ENCODE measurements at places on chromosomes 7 and 10.

DNA sequence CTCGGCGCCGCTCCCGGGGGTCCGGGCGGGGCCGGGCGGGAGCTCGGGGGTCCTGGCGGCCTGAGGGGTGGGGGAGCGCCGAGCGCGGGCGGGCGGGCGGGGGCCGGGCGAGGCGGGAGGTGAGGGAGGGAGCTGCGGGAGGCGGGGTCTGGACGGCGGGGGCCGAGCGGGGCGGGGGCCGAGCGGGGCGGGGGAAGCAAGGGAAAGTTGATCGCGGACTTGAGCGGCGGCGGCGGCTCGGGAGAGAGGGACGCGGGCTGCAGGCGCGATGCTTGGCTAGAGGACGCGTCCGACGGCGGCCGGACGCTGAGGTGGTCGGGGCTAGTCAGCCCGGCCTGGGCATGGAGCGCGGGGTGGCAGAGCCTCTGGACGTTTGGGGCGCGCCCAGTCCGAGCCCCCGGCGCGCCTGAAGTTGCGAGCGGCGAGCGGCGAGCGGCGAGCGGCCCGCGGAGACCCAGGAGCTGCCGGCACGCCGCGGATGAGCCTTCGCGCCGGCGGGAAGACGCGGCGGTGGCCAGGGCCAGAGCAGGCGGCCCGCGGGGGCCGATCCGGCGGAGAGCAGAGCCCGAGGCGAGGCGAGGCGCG lies at the start of gene CDH23:
TSS of gene CDH23 (plus strand) at position 210 of the 585 bp plus-strand sequence. CDS start 42,912 bp downstream, outside the sequence.
- DNase-seq: no peak

GRCh38 chr7:80147543-80148391 lies 13.1 kb downstream of the GNAI1 start:
- no peak for DNase-seq

GRCh38 chr7:80387634-80388193 lies 124.2 kb downstream of the GNAT3 start:
- DNase-seq: no peak

GRCh38 chr7:127892488-127893314 lies 138.5 kb downstream of the LRRC4 start:
- DNase-seq: no peak

DNA sequence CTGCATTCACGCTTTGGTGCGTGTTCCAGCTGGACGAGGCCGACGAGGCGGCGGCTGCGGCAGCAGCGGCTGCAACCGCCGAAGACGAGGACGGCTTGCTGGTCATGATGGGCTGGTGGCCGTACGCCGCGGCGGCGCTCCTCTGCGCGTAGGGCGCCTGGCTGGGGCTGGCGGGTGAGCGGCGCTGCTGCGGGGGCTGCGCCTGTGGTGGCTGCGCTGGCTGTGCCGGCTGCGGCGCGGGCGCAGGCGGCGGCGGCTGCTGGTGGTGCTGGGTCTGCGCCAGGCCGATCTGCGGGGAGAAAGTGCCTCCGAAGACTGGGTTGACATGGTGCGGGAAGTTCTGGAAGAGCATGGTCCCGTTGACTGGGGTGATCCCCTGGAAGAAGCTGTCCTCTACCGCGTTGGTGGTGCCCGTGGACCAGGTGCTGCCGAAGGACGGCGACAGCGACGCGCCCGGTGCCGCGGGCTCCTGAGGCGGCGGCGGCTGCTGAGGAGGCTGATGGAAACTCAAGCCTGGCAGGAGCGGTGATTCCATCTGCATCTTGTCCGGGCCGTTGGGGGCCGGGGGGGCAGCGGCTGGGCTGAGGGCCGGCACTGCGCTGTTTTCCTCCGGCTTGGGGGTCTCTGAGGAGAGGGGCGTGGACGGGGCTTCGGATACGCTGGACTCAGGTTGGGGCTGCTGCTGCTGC lies 51.1 kb downstream of the CPEB3 start:
- no peak for DNase-seq

DNA sequence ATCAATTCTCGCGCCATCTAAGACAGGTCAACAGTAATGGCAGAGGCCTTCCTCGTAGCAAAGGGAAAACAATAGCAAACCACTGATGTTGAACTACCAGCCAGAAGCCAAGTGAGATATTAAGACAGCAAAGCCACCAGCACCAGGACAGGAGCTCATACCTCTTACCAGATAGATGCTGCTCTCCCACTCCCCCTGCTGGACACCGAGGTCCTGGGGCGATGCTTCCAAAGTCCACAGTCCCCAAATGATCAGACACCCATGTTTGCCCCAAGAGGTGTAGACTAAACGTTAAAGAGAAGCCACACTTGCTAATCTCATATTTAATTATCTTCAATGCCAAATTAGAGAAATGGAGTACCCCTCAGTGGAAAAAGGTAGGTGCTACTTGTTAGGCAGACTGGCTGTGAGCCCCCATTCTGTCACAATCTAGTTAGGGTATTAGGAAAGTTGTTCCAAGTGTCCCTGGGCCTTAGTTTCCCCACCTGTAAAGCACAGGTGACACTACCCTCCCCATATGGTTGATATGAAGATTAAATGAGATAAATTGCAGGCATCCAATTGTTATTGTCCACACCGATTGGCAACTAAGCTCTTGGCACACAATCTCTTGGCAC lies 39.9 kb downstream of the TOMM7 start:
- peak; percentile 61 for DNase-seq

GRCh38 chr7:148521271-148521670 lies 69.3 kb upstream of the C7orf33 start:
- no peak for DNase-seq
